ENCODE measurements at places on chromosomes 12 and 14.
A peak's percentile ranks its signal among the peaks of the same experiment; 100 is the strongest.

GRCh38 chr14:70008284-70009262 is 129.4 kb downstream of the SMOC1 start:
- no peak for DNase-seq

DNA sequence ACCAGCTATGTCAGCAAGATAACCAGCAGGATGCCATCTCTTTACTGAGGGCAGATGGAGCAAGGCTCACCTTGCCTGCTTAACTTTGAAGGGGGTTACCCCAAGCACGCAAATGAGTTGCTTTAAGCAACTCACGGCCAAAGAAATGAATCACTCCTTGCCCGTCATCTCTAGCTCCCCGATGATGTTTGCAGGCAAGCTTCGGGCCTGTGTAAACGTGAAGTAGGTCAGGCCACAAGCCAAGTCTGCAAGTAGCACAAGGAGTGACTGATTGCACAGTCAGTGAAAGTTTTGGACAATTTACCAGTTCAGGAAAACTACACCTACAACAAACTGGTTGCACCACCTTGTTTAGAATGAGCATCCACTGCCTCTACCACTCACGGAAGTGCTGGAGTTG is 699.7 kb upstream of the TBX3 start:
- no peak for DNase-seq

DNA sequence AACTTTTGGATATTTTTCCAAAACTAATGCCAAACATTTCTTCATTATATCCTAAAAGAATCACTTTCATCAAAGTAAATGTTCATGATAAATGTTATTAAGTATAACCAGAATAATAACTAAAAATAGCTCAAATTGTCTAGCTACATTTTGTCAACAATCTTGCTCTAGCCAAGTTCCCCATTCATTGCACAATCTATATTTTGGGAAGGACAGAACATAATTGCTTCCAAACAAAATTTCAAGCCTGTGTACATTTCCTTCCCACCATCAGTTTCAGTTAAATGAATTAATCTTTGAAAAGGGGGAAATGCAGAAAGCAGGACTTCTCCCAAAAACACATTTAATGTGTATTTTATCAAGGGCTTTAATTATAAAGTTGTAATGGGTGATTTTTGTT is 98.0 kb upstream of the PLEKHG7 start:
- no peak for DNase-seq

- DNase-seq, result no peak
Measured at GRCh38 chr14:91654836-91655235, 77.0 kb downstream of the CATSPERB start.

GRCh38 chr12:30599608-30600007 is 96.1 kb downstream of the IPO8 start:
- DNase-seq, result no peak

GRCh38 chr14:96795109-96795828 is 1.9 kb upstream of the VRK1 start:
- no peak for DNase-seq

DNA sequence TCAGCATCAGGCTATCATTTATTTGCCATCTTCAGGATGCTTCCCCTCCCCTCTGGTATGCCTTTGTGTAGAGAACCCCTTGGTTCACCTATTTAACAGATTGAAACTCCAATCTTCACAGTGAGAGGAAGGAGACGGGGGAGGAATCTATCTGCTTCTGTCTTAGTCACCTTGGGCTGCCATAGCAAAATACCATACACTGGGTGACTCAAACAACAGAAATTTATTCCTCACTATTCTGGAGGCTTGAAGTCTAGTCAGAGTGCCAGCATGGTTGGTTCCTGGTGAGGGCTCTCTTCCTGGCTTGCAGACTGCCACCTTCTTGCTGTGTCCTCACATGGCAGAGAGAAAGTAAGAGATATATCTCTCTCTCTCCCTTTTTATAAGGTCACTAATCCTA is 13.5 kb upstream of the EML1 start:
- no peak for DNase-seq

DNA sequence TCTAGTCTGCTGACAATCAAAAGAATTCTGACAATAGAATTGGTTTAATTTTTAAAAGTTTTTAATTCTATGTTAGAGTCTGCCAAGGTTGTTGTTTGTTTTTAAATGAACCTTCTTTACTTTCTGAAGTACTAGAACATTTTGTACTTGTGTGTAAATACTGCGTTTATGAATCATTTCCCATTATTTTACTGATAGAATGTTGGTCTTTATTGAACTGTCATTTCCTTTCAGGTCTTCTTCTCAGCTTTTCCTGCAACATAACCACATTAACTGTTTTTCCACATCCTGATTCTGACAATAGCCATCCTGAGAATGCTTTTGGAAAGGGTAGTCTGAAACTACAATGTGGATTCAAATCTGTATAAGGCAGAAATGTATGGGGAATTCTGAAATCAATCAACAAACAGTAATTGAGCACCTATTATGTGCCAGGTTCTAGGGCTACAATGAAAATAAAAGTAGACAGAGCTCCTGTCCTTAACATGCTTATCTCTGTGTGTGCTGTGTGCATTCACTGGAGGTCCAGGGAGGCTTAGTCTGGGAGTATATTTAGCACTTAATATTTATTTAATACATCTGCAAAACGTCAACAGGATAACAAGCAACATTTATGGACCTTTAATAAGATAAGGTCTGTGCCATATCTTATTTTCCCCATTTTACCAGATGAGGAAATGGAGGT is 73.1 kb upstream of the SLC38A2 start:
- no peak for DNase-seq

GRCh38 chr14:58865514-58866281 is 227.9 kb downstream of the DACT1 start:
- no peak for DNase-seq

GRCh38 chr14:28570391-28570790 is 196.2 kb upstream of the FOXG1 start:
- DNase-seq, result no peak

GRCh38 chr12:89064780-89065179 is 287.5 kb downstream of the DUSP6 start:
- DNase-seq, result no peak

DNA sequence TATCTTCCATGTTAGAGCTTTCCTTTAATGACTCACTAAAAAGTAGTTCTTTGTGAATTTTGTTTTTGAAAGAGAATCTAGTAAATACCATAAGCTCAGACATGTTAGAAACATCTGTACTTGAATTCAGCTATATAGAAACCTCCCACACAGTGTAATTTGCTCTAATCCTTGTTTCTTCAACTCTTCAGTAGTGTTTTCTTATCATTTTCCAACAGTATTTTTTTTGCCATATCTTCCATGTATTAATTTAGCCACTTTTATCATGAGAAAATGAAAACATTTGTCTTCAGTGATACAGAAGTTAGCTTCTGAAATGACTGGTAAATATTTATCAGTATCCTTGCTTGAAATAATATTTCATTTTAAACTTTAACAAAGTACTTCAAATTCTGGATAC is 73.6 kb downstream of the ARID2 start:
- no peak for DNase-seq

DNA sequence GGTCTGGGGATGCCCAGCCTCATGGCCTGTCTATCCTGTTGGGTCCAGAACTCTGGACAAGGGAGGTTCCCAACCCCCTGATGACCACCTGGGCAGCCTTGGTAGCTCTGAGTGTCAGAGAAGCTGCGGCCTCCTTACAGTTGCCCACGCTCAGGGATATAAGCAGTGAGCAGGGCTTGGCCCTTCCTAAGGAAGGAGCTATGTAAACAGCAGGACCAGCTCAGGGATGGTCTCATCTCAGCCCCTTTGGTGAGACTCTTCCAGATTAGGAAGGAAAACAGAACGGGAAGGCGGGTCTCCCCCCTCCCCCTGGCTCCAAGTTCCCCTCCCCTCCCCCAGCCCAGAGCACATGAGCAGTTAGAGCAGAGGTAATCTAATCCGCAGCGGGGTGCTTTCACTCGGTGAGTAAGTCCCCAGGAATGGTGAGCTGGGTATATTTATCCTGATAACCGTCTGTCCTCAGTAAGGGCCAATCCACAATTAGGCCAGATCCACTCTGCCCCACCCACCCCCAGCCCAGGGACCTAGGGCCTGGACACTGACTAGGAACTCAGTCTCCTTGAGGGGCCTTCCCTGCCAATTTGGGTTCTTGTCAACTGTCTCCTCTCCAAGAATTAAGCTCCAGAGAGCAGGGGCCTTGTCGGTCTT is 29.5 kb upstream of the RPLP0 start:
- peak; percentile 80 for DNase-seq
